ENCODE measurements at places on chromosomes 1 and 21. TPM values are rescaled to one million over a fixed set of nuclear protein-coding genes. Genes with fewer than 3 reads are reported as not detected.

DNA sequence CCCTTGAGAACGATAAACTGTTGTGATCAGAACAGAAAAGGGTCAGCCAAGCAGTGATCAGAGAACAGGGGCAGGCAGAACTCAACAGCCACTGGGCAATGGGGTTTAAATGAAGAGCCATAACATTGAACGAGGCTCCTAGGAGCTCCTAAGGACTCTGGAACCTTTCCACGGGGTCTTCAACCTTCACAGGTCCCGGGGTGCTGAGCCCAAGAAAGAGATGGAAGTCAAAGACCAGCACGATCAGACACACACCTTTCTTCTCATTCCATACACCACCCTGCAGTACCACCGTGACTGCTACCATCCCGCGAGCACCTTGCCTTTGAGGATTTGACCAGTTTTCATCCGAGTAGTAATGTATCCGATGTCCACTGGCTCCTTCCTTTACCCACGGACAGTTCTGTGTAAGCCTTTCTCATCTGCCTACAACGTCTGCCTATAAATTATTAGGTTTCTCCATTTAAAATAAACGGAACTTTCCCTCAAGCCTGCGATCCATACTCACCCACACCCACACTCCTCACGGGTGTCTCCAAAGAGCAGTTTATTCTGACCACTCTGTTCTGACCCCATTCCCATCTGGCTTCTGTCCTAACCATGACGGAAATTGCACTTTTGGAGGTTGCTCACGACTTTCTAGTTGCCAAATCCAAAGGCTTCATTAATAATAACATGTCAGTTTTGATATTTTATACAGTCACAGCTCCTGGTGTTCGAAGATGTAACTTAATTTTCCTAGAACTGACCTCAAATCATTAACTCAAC, 16.8 kb upstream of the HHAT start:
- no peak for DNase-seq

GRCh38 chr1:2555634-2556276, 416 bp upstream of the TNFRSF14 start:
- DNase-seq, result no peak

The GBP5 gene
- total RNA-seq, result not detected

- DNase-seq, result no peak
Observed at GRCh38 chr21:35227786-35228185, 178.7 kb upstream of the RUNX1 start.

The GBP4 gene
- 0.35 TPM for total RNA-seq

GRCh38 chr1:116224111-116224510, 112.9 kb downstream of the MAB21L3 start:
- DNase-seq, result no peak

- no peak for DNase-seq
Observed at GRCh38 chr21:17185674-17186073, 327.2 kb upstream of the CXADR start.
